B cell (primary cell): ENCODE measurements at places on chromosomes 12 and 14.

GRCh38 chr14:89615421-89615820 lies 198.4 kb upstream of the FOXN3 start:
- DNase-seq: no peak

DNA sequence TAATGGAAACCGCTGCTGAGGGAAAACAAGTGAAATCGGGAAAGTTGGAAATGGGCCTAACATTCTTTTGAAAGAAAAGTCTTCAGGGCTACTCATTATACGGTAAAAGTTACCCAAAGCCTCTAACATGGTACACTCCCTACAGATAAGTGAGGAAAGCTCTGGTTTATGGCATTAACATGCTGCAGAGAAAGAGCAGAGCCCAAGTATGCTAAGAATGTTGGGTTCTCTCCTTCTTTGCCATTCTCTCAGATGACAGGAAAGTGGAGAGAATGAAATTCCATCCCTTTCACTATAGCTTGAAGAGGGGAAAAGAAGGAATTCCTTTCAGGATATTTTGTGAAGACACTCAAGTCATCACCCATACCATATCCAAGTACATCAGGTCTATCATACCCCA lies 348.0 kb downstream of the SEC23A start:
- no peak for DNase-seq

DNA sequence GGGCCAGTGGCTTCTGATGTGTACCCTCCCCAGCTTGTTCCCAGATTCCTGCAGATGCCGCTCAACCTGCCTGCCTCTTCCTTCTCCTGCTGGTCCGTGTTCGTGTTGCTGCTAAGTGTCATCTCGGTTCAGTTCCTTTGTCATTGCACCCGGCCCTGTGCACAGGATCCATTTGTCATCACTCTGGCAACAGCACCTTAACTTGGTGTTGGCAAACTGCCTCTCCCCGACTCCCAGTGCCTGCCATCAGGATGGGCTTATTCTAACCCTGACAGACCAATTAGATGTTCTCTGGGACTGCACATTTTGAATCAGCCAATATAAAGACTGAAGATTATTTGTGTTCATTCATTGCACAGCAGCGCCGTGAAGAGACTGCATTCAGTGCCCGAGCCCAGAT lies 73.3 kb downstream of the CCDC92 start:
- DNase-seq: no peak

GRCh38 chr12:111406474-111407376 lies 1.0 kb downstream of the SH2B3 start:
- DNase-seq: peak; percentile 87

DNA sequence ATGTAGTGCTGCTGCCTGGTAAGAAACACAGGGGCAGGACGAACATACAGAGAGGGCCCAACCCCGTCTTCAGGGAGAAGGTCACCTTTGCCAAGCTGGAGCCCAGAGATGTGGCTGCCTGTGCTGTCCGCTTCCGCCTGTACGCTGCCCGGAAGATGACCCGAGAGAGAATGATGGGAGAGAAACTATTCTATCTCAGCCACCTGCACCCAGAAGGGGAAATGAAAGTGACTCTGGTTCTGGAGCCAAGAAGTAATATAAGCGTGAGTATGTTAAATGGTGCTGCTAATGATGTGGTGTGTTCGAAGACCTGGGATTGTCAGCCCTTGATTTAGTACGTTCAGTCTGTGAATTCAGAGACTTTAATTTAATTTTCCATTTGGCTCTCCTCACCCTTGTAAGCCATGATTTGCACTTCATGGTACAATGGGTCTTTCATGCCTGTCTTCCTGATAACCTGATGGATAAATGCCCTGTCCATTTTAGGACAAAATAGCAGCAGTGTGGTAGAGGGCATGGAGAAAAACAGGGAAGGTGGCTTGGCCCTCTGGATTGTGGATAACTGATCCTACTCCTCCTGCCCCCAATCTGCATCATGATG lies 318.9 kb downstream of the SNAPC1 start:
- peak; percentile 84 for DNase-seq

- no peak for DNase-seq
Measured at GRCh38 chr12:28083840-28084678, 106.2 kb upstream of the CCDC91 start.

DNA sequence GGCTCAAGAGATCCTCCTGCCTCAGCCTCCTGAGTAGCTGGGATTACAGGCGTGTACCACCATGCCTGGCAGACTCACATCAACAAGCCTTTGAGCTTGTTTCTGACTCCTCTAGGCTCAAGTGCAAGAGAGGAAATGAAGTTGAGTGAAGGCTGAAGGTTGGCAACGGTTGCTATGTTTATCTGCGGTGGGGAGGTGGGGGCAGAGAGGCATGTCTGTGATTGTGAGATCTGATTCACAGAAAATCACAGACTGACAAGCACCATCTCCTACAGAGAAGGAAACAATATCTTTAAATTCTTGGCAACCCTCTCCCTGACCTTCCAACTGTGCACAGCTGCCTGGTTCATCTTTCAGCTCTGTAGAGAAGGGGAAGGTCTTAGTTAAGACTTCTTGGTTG lies 22.1 kb upstream of the NINJ2 start:
- peak; percentile 93 for DNase-seq

- no peak for DNase-seq
Measured at GRCh38 chr14:42004321-42004720, 397.6 kb downstream of the LRFN5 start.

- DNase-seq: no peak
Measured at GRCh38 chr12:131642771-131643170, 68.1 kb upstream of the SFSWAP start.

DNA sequence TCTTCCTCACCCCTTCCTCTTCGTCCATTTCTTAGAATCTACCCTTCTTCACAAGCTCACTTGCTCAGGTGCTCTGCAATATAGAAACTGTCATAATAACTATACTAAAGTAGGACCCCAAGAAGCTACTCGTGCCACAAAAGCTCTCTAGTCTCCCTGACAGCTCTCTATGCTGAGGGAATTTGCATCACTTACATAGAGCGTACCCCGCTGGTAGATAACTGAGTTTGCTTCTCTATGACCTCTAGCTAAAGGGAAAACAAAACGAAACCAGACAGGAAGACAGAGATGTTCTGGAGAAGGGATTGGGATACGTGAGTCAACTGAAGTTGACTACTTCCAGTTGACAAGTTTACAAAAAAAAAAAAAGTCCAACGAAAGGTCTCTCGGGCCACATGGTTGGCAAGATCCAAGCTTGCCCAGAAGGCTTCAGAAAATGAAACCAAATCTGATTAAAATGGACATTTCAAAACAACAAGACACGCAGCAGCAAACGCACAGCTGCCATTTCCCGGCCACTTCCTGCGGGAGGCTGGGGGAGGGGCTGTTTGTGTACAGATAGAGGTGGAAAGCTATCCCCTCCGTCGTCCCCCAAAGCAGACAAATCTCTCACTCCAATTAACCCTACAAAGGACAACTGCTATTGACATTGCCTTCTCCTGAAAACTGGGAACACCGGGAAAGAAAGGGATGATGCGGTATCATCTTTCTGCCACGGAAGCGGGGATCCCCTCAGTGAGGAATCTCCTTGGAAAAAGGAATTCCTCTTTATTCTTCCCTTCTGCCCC lies 1.3 kb downstream of the BAZ2A start:
- peak; percentile 78 for DNase-seq

GRCh38 chr12:86229772-86230171 lies 26.4 kb downstream of the MGAT4C start:
- no peak for DNase-seq

GRCh38 chr12:103687253-103687652 lies 100.2 kb downstream of the STAB2 start:
- DNase-seq: no peak

- no peak for DNase-seq
Measured at GRCh38 chr14:69539631-69540410, 34.9 kb downstream of the CCDC177 start.

DNA sequence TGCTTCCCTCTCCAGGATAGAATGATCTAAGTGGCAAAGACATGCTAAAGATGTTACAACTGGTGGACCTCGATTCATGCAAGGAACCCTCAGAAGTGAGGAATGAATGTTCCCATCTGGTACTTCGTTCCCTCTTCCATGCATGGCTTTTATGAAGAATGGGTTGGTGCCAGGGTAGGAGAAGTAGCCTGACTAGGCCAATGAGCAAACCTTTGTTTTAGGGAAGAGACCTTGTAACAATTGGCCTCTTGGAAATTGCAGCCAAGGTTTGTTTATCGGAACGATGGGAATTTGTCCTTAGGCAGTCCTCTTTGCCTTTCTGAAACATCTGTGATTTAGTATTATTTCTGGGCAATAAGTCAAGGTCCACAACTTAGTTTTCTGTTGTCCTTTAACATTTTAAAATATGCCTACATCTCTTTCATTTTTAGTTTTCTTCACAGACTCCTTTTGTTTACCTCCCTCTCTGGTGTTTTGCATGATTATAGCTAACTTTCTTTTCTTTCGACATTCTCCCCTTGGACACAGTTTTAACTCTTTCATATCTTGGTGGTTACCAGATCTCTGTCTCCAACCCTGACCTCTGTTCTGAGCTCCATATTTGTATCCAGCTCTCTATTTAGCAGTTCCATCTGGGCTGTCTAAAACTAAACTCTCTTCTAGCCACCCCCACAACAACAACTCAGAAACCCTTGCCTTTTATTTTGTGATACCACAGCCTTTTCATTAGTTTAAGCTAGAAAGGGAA lies 70.0 kb downstream of the DIP2B start:
- DNase-seq: no peak

DNA sequence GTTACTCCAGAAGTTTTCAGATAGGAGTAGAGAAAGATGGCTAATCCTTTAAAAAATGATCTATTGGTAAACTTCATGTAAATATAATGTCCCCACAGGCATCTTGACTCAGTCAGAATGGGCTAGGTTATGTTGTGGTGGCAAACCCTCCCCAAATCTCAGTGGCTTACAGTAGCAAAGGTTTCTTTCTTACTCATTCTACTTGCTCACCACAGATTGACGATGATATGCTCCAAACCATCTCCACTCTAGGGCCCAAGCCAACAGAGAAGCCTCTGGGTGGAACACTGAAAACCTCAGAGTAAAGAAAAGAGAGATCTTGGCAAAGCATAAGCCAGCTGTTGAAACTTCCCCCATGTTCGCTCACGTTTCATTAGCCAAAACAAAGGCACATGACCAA lies 146.4 kb downstream of the EMP1 start:
- DNase-seq: no peak

DNA sequence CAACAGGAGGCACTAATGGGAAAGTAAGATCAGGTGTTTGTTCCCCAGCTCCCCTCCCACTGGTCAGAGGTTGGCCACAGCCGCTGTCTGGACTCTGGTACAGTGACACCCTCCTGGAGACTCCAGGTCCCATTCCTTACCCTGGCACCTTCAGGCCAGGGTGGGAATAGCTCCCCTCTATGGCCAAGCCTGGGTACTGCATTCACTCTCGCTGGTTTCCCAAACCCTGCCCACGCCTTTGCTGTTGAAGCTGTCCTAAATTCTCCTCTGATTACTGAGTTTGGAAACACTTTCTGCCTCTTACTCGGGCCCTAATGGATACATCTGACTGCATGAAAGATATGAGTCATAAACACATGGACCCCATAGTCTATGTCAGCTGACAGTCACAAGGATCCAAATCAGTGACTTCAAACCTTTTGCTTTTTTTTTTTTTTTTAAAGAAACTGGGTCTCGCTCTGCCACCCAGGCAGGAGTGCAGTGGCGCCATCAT lies 17.9 kb downstream of the HRK start:
- peak; percentile 32 for DNase-seq

DNA sequence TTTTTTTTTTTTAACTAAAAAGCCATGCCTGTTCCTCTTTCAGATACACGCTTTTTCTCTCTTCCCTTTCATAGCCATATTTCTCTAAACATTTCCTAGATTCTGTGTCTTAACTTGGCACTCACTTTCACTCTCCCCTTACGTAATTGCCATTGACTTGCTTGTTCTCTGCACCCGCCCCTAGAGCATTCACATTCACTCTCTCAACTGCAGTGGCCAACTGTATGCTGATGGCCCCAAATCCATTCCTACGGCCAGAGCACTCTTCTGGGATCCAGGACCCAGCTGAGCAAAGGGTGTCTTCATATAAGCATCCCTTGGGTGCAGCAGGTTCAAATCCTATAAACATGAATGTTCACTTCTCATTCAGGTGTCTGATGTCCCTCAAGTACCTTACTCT lies 59.5 kb downstream of the CKB start:
- DNase-seq: no peak

DNA sequence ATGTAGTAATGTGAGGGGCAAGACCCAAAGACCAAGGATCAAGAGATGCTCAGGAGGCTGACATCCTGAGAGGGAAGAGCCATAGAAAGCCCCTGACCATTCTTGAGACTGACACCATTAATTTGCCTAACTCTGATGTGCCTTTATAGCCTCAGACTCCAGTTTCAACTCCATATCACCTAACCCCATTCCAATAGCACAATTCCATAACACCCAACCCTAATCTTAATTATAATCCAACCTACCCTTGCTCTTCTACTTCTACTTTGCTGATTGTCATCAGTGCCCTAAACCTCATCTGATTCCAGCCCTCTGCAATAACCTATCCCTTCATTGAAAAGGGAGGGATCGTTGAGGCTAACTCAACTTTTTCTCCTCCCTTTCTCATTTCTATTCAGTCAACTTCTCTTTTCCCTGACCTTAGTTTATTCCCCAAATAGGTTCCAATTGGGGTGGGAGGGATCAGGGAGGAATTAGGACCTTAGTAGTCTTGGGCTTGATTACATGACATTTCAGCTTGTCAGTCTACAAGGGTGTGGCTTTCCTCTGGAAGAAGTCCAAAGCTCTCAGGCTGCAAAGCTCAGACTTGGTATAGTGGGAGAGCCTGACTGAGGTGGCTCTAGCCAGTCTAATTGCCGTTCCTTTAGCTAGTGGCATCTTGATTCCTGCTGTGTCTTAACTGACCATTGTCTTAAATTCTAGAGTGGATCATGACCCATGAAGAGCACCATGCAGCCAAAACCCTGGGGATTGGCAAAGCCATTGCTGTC lies 3.1 kb downstream of the PFKM start:
- no peak for DNase-seq

DNA sequence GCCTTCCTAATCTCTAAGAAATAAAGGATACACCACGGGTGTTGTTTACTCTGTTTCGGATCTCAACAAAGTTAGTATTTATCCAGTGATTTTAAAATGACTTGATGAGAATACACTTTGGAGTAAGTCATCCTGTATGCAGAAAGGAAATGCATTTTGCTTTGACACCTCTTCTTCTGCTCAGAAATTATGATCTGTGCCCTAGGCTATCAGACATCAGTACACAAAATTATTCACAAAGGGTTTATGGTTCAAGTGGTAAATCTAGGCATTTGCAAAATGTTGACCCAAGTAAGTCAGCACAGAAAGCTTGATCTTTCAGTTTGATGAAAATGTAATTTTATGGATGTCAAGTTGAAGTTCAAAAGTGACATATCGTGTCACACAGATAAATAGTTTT lies 248.5 kb downstream of the ATP23 start:
- DNase-seq: no peak

- DNase-seq: no peak
Measured at GRCh38 chr12:67647181-67647798, 1.3 kb upstream of the DYRK2 start.
